ENCODE measurements at places on chromosomes 16 and 17.

DNA sequence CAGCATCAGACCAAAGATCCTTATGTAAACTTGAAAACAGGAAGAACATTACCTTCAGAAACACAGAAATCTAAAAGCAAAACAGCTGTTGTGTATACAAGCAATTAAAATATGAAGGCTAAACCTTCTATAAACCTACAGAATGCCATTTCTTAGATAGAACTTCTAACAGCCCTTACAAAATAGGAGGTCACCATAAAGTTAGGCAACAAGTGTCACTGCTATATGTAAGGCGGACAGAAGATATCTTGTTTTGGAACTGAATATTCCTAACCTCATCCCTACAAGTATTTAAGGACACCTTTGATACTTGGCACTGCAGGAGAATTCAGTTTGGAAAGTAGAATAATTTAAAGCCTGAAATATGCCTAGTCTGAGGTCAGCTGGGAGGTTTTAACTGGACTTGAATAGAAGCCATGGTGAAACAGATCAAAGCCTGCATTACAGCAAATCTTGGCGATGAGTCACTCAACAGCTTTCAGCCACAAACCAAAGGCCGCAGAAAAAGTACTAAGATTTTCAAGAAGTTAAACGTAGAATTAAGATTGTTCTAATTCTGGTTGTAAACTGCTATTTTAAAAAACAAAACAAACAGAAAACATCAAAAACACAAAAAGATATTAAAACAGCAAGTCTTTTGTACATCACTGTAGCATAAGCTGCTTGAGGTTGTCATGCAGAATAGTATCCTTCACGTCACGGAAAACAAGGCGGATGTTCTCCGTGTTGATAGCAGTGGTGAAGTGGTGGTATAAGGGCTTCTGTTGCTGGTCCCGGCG lies 42.7 kb downstream of the GNA13 start:
- no peak for DNase-seq

- DNase-seq: peak; percentile 34
These were observed 11.0 kb upstream of the CAMKK1 start for GRCh38 chr17:3903881-3904290.

- DNase-seq: no peak
These were observed 192.3 kb downstream of the SHISA9 start for GRCh38 chr16:13093661-13094060.

DNA sequence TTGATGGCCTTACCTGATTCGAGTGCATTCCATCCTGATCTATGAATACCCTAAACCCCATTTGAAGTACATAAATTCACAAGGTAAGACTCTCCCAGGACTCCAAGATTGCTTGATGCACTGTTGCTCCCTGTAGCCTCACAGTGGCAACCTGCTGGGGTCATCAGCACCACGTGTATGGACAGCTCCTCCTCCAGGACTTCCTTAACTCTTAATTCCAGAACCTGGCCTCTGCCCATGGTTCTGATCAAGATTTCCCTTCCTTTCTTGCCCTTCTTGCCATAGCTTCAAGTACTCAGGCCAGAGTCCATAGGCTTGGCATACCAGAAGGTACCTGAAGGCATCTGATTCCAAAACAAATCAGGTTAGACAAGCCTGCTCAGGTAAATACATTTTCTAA lies 34.0 kb upstream of the NLK start:
- peak; percentile 17 for DNase-seq

DNA sequence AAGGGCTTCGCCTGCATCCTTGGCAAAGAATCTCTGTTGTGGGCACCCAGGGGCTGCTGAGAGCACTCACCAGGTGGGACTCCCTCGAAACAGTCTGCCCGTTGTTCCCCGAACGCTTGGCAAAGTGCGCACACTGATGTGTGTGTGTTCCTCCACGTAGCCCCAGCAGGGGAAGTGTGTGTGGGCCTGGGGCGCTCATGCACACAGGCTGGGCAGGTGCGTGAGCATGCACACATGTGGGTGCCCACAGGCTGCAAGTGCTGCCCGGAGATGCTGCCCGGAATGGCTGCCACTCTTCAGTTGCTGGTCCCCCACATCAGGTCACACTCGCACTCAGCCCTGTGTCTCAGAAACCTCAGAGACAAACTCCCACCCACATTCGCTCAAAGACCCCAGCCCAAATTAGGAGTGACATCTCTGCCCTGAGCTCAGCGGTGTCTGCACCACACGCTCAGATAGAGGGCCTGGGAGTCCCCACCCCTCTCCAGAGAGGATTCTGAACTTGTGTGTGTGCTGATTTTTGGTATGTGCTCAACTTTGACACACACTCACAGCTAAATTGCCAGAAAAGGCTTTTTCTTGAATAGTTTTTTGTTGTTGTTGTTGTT lies 119.4 kb downstream of the MGAT5B start:
- peak; percentile 60 for DNase-seq

- DNase-seq: no peak
These were observed 250.9 kb downstream of the KATNIP start for GRCh38 chr16:27800817-27801216.

DNA sequence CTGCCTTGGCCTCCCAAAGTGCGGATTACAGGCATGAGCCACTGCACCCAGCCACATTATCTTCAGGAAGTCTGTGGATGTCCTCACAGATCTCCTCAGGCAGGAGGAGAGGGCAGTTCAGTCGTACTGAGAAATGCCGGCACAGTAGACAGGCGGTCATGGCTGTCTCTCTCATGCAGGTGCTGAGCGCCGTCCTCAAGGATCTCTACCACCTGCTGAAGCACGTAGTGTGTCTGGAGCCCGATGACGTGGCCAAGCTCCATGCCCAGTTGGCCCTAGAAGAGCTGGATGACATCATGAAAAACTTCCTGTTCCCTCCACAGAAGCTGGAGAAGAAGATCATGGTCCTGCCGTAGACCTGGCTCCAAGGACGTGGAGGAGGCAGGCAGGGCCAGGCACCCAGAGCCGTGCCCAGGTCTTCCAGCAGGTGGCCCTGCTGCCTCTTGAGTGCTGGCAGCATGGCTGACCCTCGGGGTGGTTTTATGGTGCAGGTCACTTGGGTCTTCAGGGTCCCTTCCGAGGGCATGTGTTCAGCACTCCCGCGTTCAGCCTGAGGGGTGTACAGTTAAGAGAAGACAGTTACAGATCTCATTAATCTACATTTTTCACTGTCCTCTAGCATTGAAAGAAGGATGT lies 22.0 kb upstream of the HAS3 start:
- no peak for DNase-seq

All from retina (tissue), 1 donor.